Brain pericyte (primary cell): ENCODE measurements at places on chromosomes 6 and 20.

GRCh38 chr6:42264162-42264851, 46.6 kb upstream of the MRPS10 start:
- DNase-seq, result no peak

DNA sequence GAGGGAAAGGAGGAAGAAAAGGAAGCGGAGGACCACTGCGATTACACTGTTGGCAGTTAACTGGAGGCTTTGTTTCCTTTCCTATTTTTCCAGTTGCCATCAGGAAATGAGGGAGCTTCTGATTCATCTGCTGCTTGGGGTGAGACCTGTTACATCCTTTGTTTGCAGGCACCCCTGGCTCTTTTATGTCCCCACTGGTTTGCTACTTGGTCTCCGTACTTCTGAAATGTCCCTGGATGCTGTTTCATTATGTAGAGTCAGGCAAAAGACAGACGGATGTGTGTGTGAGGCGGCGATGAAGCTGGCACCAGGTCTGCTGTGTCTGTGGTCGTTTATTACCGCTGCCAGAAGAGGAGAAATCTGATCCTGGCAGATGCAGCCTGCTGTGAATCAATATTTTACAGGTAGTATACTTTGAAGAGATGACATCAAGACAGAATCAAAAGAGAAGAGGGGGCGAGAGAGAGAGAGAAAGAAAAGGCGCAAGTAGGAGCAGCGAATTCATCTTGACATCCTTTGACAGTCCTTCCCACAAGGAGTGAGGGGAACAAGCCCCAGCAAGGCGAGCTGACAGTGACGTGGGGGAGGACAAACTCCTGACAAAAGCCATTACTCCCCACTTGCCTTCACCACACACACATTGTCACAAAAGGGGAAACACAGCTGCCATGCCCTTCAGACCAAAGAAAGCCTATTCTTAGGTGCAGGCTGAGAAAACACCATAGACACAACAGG, 145.9 kb upstream of the FBXL4 start:
- no peak for DNase-seq

- DNase-seq, result no peak
Measured at GRCh38 chr20:16671753-16672152, 58.1 kb upstream of the SNRPB2 start.

GRCh38 chr6:105806486-105806920, 279.6 kb upstream of the PRDM1 start:
- no peak for DNase-seq

GRCh38 chr6:44731485-44732095, 344.1 kb downstream of the CDC5L start:
- no peak for DNase-seq

DNA sequence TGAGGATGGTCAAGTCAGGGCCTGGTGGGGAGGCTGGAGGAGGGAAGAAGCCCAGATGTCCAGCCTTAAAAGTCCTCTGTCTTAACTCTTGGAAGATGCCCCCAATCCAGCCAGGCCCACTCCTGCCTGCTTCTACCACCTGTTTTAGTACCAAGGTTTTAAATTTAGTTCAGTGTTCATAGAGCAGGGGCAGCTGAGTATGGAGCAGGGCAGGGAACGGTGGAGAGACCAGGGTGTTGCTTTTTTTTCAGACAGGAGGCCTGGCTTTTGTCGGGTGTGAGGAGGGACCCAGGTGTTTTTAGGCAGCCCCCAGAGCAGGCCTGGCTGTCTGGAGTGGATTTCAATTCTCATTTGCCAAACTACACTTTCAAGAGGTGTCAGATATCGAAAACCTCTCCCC, 278.8 kb downstream of the CDC5L start:
- DNase-seq, result no peak

DNA sequence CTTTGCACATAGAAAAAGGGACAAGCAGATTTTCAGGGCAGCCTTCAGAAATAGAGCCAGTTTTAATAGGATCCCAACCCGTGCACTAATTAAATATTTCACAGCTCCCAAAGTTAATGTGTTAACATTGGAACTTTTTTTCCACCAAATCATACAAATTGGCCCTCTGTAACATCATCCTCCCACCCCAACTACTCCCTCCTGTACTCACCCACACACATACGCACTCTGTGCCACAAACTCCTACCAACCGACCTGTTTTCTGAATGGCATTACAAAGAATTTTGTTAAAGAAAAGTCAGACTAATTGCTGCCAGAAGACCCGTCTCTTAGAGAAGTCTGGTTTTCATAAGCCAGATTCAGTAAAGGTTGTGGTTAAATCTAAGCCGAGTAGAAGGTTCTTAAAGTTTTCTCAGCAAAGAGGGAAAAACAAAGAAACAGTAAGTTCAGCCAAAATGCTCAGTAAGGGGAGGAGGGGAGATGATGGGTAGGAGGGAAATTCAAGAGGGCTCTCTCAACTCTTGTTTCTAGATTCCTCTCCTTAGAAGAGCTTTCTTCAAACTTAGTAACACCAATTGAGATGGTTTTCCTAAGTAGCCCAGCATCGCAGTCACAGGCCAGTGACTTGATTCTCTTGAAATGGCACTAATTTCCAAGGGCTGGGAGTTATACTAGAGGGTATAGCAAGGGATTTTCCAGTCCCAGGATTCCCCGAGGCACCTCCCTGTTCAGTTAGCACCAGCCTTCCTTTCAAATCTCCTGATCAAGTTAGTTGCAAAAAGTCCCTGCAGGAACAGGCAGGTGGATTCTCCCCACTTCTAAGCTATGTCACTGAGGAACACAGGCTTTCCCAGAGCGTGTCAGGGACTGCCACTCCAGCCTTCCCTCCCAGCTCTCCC, 27.9 kb downstream of the TFAP2A start:
- DNase-seq, result no peak

DNA sequence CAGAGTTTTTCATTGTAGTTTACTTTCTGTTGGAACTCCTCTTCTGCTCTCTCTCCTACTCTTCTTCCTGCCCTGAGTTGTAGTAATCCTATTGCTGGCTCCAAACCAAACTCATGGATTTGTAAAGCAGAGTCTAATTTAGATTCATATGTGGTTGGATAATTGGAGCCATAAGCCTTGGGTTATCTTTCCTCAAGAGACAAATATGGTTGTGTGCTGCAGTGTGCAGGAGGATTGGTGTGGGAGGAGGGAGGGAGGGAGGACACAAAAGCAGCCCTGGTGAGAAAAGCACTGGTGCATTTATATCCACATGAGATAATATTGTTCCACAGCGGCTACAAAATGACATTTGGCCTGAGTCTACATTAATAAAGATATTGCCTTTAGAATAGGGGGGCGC, 4.2 kb downstream of the HLA-G start:
- no peak for DNase-seq

GRCh38 chr6:34243901-34244884, 4.6 kb downstream of the SMIM29 start:
- peak; percentile 61 for DNase-seq

GRCh38 chr20:40757087-40757486, 68.1 kb upstream of the MAFB start:
- DNase-seq, result no peak

GRCh38 chr20:32763202-32764004, 1.2 kb downstream of the DNMT3B start:
- DNase-seq, result no peak
